ENCODE measurements at places on chromosomes 3 and 15.

DNA sequence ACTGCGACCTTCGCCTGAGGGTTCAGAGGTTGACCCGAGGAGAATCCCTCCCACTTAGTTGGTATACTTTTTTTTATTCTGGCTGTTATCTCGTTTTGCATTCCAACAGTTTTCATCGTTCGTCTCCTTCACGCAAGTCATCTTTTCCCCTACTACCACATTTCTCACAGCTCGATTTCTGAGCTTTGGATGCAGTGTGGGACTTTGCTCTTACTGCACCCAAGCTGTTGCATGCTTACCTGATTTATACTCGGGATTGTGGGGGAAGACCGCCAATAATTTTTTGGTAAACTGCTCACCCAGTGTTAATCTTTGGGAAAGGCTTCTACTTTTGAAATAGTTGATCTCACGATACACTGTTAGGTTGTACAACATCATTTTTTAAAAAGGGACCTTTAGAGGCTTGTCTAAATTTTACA lies 702 bp downstream of the TBC1D23 start:
- DNase-seq, result no peak

DNA sequence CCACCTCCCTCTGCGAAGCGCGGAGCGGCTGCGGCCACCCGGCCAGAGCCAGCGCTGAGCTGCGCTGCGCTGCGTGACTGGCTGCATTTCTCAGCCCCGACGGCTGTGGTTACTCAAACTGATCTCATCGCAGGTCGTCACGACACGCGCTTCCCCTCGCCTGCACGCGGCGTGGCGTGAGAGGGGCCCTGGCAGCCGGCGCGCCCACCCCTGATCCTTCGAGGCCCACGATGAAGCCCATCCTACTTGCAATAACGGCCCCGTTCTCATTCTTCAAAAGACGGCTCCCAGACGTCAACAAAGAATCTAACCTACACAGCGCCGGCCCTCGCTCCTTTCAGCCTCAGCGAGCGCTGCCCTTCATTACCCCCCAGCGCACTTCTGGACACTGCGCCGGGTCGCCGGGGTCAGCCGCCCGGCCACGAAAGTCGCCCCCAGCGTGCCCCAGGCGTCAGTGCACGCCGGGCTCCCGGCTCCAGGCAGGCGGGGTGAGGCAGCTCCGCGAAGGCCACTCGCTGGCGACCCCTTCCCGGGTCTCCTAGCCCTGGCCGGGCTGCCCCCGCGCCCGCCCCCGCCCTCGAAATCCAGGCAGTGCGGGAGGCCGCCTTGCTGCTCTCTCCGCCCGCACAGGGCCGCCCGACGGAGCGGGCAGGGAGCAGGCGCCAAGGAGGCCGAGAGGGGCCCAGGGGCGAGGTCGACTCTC lies 9.9 kb upstream of the LEKR1 start:
- DNase-seq, result peak; percentile 67

- peak; percentile 33 for DNase-seq
Measured at GRCh38 chr3:46695962-46696894, 2.7 kb upstream of the ALS2CL start.

- DNase-seq, result no peak
Measured at GRCh38 chr3:156760333-156760732, 65.8 kb upstream of the LEKR1 start.

DNA sequence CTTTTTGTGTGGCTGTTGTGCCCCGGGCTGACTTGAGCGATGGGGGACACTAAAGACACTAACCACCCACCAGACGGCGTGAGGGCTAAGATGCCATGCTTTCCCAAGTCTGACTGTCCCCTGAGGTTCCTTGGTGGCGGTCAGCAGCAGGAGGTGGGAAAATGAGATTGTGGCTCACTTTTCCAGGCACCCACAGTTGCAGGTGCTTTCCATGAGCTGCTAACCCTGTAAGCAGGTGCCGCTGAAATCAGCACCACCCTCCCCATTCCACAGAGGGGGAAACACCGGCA lies 17.7 kb downstream of the PRR23E start:
- DNase-seq, result no peak

- no peak for DNase-seq
Measured at GRCh38 chr3:81707996-81708395, 53.4 kb downstream of the GBE1 start.

GRCh38 chr3:62968128-62968527 lies 92.9 kb upstream of the CADPS start:
- no peak for DNase-seq

GRCh38 chr3:105353485-105354161 lies 13.1 kb upstream of the ALCAM start:
- DNase-seq, result no peak

GRCh38 chr3:95514260-95514659 lies 1300.1 kb upstream of the EPHA6 start:
- DNase-seq, result no peak

DNA sequence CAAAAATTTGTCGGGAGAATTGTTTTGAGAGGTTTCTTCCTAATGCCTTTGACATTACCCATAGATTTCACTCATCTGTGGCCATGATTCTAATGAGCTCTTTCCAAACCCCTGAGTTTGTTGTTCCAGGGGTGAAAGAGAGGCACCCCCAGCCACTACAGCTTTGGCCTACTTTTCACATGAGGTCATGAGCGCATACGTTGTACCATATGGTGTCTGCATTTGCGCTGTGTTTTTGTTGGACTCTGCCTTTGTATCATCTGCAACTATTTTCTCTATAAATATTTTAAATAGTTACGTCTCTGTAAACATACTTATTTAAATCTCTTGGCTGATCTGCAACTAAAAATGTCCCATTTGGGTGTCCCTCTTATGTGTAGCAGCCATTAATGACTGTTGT lies 107.9 kb downstream of the LRTM1 start:
- peak; percentile 89 for DNase-seq

DNA sequence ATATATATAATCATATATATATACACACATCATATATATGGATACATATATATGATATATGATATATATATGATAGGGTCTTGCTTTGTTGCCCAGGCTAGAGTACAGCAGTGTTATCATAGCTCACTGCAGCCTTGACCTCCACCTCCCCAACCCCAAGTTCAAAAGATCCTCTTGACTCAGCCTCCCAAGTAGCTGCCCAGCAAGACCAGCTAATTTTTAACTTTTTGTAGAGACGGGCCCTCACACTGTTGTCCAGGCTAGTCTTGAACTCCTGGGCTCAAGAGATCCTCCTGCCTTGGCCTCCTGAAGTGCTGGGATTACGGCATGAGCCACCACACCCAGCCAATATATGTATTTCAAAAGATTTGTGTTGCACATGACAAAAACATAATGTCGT lies 83.0 kb downstream of the TBL1XR1 start:
- DNase-seq, result no peak

- DNase-seq, result no peak
Measured at GRCh38 chr15:54364961-54365360, 386.7 kb downstream of the UNC13C start.

DNA sequence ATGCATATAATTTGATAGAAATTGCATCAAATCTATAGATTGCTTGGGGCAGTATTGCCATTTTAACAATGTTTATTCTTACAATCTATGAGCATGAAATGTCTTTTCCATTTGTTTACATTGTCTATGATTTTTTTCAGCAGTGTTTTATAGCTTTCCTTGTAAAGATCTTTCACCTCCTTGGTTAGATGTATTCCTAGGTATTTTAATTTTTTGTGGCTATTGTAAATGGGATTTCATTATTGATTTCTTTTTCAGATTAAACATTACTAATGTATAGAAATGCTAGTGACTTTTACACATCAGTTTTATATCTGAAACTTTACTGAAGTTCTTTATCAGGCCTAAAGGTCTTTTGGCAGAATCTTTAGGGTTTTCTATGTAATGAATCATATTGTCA lies 237.6 kb upstream of the STAC start:
- DNase-seq, result no peak

- DNase-seq, result no peak
Measured at GRCh38 chr3:57383406-57383805, 90.9 kb upstream of the ASB14 start.

GRCh38 chr3:128498127-128498626 lies 5.2 kb upstream of the GATA2 start:
- no peak for DNase-seq

- DNase-seq, result no peak
Measured at GRCh38 chr3:22371036-22371435, 620.0 kb upstream of the ZNF385D start.

- DNase-seq, result no peak
Measured at GRCh38 chr3:161082063-161082462, 23.1 kb downstream of the B3GALNT1 start.

GRCh38 chr3:127097072-127097405 lies 95.9 kb upstream of the PRR23E start:
- DNase-seq, result no peak

DNA sequence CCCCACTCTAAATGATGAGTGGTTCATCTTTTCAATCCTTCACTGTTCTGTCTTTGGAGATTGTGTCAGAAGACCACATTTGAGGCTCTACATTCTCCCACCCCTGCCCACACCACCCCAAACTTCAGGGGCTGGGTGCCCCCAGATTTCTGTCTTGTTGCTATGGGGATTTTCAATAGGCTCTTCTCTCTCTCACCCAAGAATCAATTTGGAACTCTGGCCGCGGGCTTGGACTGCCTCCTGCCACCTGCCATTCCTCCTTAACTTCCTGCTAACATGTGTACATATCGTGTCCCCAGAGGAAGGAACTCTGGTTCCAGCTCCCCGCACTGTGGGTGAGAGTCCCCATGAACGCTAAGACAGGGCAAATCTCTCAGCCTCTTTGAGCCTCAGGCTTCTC lies 67.4 kb upstream of the LARS2 start:
- DNase-seq, result no peak

DNA sequence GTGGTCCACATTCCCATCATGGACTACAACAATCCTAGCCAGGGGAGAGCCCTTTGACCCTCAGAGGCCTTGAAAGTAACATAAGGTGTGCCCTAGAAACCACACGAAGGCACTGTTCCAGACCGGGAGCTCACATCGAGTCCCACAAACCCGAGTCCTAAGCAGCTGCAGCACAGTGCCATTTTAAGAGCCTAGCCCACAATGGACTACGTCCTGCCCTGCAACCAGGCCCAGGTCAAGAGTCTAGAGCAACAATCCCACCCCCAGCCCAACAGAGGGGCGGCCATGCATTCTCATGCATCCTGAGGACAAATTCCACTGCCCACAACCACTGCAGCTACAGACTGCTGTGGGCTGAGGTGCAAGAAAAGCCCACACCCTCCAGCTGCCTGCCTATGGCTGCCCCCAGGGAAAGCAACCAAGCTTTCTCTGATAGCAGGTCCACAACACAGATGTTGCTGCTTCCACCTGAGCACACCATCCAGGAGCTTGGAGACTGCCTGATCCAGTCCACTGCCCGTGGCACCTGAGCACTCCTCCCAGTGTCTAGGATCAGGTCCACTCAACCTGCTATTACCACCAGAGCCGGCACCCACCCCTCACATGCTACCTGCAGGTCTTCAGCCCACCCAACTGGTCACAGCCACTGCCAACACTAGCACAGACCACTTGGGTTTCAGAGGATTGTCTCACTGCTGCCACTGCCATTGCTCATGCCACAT lies 56.8 kb downstream of the IGSF11 start:
- DNase-seq, result no peak

GRCh38 chr3:177294221-177294620 lies 96.9 kb upstream of the TBL1XR1 start:
- peak; percentile 13 for DNase-seq

DNA sequence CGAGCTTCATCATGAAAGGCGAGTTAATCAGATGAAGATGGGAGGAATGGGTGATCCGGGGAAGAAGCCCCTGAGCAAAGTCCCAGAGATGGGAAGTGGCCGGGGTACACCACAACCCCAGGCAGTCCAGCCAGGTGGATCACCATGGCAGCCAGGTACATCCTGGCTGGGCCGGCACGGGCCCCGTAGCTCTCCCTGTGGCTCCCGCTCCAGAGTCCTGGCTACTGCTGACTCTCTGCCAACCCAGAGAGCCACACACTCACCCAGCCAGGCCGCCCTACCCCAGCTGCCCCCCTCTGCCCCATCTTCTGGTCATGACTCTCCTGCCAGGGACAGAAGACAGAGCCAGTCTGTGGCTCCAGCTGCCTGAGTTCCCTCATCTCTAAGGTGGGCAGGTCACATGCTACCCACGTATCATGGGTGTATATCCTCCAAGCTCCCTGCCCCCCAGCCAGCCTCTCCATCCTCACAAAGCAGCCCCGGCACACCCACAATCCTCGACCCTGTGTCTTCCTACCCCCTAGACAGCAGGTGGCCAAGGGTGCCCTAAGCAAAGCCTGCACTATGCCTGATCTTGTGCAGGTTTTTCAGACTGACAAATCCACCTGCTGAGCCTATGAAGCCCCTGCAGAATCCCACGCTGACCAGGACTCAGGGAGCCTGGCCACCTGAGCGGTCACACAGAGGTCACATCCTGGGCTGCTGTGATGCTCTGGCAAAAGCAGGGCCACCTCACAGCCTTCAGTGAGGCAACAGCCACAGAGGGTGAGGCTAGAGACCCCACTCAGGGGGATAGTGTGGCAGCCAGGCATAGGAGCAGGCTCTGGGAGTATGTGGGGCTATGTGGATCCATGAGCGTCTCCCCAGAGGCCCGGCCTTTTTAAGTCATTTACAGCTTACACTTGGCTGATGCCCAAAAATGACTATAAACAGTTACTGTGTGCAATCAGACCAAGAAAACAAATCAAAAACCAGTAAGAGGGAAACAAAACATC lies 13.2 kb downstream of the XXYLT1 start:
- no peak for DNase-seq

- DNase-seq, result peak; percentile 68
Measured at GRCh38 chr3:158789592-158789991, 12.3 kb upstream of the MFSD1 start.

DNA sequence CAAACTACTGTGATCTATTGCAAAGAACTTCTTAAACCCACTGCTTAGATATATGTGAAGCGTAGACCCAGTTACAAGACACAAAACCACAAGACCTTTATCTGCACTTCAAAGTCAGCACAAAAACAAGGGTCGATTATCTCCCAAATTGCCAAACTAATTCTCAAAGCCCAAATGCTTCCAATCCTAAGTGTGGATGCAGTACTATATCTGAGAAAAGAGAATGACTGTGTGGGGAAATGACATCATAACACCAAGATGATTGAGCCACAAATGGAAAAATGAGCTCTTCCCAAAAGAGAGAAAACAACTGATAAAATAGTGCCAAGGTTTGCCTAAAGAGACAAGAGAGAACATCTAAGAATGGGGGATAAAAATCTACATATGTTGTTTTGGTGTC lies 86.2 kb downstream of the MEIS2 start:
- DNase-seq, result no peak

Data from fibroblast of skin of abdomen (primary cell).